Activated CD4-positive, alpha-beta T cell treated with anti-CD3 and anti-CD28 coated beads for 36 hours (primary cell): ENCODE measurements at places on chromosomes 4 and X. TPM values are rescaled to one million over a fixed set of nuclear protein-coding genes. Genes with fewer than 3 reads are reported as not detected.

CITED1 gene
- 0.25 TPM for total RNA-seq

FUNDC2 gene
- 83.7 TPM for total RNA-seq

SCARB2 gene
- 4.6 TPM for total RNA-seq

OPHN1 gene
- total RNA-seq, result 0.04 TPM

TAF7L gene
- total RNA-seq, result not detected

CENPVL2 gene
- total RNA-seq, result not detected

NIPAL1 gene
- 1.8 TPM for total RNA-seq

DNA sequence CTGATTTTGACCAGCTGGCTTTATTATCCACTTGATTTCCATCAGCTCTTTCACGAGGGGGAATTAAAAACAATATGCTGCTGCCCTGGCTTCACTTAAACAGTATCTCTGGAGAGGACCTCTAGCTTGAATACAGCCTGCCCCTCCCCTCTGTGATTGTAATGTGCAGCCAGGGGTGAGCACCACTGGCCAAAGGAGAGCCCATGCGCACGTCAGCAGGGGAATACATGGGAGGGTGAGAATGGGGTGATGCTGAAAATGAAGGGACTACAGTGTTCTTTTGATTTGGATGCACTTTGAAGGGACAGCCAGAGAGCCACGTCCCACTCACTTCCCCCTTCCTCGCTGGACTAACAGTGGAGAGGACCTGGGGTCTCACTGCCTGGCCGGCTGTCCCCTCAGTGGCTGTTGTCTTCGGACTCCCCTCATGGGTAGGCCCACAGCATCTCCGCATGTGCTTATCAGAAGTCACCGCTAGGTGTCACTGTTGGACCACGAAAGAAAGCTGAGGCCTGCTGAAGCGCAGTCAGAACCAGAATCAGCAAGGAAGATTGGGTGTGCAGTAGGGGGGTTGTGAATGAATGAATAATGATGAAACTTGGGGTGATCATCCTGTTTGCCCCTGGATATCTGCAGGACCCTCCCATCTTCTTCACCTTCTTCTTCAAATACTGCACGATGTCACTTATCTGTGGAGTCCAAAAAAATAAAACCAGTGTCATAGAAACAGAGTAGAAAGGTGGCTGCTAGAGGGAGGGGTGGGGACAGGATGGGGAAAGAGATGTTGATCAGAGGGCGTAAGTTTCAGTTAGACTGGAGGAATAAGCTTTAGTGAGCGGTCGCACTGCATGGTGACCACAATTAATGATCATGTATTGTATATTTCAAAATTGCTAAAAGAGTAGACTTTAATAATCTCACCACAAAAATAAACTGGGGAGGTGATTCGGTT, 32.8 kb downstream of the CLCN4 start:
- no peak overlapping the region for H3K27ac ChIP-seq
- DNase-seq, result peak; percentile 79
- peaks cover 2% of the 10 kb centered on the region for H3K4me1 ChIP-seq

- H3K4me1 ChIP-seq, result no peaks in the 10 kb centered on the region
- H3K27ac ChIP-seq, result no peak overlapping the region
- no peaks in the 10 kb centered on the region for H3K36me3 ChIP-seq
- H3K27me3 ChIP-seq, result peaks cover 7% of the 10 kb centered on the region
- no peak for DNase-seq
- H3K4me3 ChIP-seq, result no peak overlapping the region
Observed at GRCh38 chrX:103999234-103999633, 14.3 kb downstream of the H2BW1 start.

GRCh38 chr4:185513489-185514181, 21.7 kb downstream of the PDLIM3 start:
- H3K4me3 ChIP-seq, result no peak overlapping the region
- H3K27ac ChIP-seq, result no peak overlapping the region

GRCh38 chr4:101009471-101009870, 337.9 kb downstream of the PPP3CA start:
- no peak for DNase-seq
- peaks cover 2% of the 10 kb centered on the region for H3K27me3 ChIP-seq
- no peak overlapping the region for H3K27ac ChIP-seq
- no peaks in the 10 kb centered on the region for H3K36me3 ChIP-seq
- no peak overlapping the region for H3K4me3 ChIP-seq

- H3K4me1 ChIP-seq, result no peaks in the 10 kb centered on the region
- H3K27ac ChIP-seq, result no peak overlapping the region
- peaks cover 5% of the 10 kb centered on the region for H3K27me3 ChIP-seq
- DNase-seq, result no peak
- no peak overlapping the region for H3K4me3 ChIP-seq
Observed at GRCh38 chr4:141391293-141391692, 170.6 kb downstream of the ZNF330 start.

- peaks cover 5% of the 10 kb centered on the region for H3K27me3 ChIP-seq
Observed at GRCh38 chrX:30388325-30388724, 79.1 kb upstream of the NR0B1 start.

- H3K27ac ChIP-seq, result no peak overlapping the region
- no peaks in the 10 kb centered on the region for H3K36me3 ChIP-seq
- no peak overlapping the region for H3K4me3 ChIP-seq
- no peak for DNase-seq
Observed at GRCh38 chr4:168119100-168119499, 26.8 kb downstream of the ANXA10 start.

DNA sequence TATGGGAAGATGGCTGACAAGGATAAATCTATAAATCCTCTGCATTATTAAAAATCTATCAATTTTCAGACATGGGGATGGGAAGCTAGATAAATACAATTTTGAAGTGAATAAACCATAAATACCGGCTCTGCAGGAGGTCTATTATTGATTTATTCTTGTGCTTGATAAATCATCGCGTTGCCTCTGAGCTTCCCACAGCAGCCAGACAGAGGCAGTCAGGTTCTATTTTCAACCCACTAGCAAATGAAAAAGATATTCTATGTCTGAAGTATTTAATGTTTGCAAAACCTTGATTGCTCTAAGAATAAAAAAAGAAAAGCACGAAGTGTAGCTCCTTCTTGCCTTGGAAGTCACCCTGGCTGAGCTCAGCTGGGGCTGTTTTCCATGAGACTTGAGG, 216.2 kb downstream of the DHRSX start:
- no peaks in the 10 kb centered on the region for H3K4me1 ChIP-seq
- H3K36me3 ChIP-seq, result peaks cover 34% of the 10 kb centered on the region
- no peak overlapping the region for H3K27ac ChIP-seq
- DNase-seq, result no peak
- no peak overlapping the region for H3K4me3 ChIP-seq
- no peaks in the 10 kb centered on the region for H3K27me3 ChIP-seq

- H3K27ac ChIP-seq, result no peak overlapping the region
- H3K4me1 ChIP-seq, result peaks cover 4% of the 10 kb centered on the region
- peaks cover 3% of the 10 kb centered on the region for H3K36me3 ChIP-seq
- no peak for DNase-seq
- no peaks in the 10 kb centered on the region for H3K27me3 ChIP-seq
Observed at GRCh38 chrX:107851215-107851614, 25.5 kb downstream of the MID2 start.

- H3K27ac ChIP-seq, result no peak overlapping the region
- H3K36me3 ChIP-seq, result no peaks in the 10 kb centered on the region
- peaks cover 2% of the 10 kb centered on the region for H3K27me3 ChIP-seq
- H3K4me3 ChIP-seq, result no peak overlapping the region
Observed at GRCh38 chrX:12065251-12065650, 73.0 kb upstream of the FRMPD4 start.

GRCh38 chr4:103108542-103108941, 8.9 kb upstream of the BDH2 start:
- H3K4me3 ChIP-seq, result no peak overlapping the region
- no peak for DNase-seq
- H3K27ac ChIP-seq, result no peak overlapping the region

- H3K4me3 ChIP-seq, result no peak overlapping the region
- no peak overlapping the region for H3K27ac ChIP-seq
- no peaks in the 10 kb centered on the region for H3K27me3 ChIP-seq
- H3K4me1 ChIP-seq, result no peaks in the 10 kb centered on the region
- no peaks in the 10 kb centered on the region for H3K36me3 ChIP-seq
- no peak for DNase-seq
Observed at GRCh38 chr4:95869961-95870500, 30.1 kb downstream of the PDHA2 start.

DNA sequence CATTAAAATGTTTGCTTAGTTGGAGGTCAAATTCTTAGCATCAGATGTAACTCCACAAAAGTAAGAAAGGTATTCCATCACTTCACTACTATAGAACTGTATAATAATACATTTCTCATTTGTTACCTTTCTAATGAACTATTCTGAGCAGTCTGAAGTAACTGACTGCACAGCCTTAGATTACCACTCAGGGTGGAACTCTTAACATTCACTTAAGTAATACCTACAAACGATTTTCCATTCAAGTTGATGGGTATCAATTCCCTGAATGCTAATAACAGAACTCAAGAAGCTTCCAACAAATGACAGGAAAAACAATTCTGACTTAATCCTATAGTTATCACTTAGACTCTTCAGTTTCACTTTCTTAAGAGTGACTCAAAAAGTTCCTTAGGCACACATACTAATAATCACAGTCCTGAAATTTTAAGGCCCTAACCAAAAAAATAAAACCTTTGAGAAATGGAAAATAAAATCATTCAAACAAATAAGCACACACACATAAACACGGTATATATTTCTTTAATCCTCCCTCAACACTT, 20.9 kb downstream of the HNRNPD start:
- H3K27me3 ChIP-seq, result no peaks in the 10 kb centered on the region
- H3K4me3 ChIP-seq, result peak overlapping the region; percentile 7
- peak overlapping the region; percentile 74 for H3K27ac ChIP-seq

- H3K27ac ChIP-seq, result no peak overlapping the region
- H3K4me3 ChIP-seq, result no peak overlapping the region
- DNase-seq, result no peak
- no peaks in the 10 kb centered on the region for H3K4me1 ChIP-seq
- no peaks in the 10 kb centered on the region for H3K36me3 ChIP-seq
Observed at GRCh38 chrX:5122181-5122678, 1106.4 kb downstream of the NLGN4X start.

- no peaks in the 10 kb centered on the region for H3K4me1 ChIP-seq
- no peaks in the 10 kb centered on the region for H3K36me3 ChIP-seq
- H3K4me3 ChIP-seq, result no peak overlapping the region
- H3K27ac ChIP-seq, result no peak overlapping the region
Observed at GRCh38 chr4:180721356-180721755, 1521.8 kb upstream of the TENM3 start.

GRCh38 chr4:78569306-78569821, 17.8 kb downstream of the ANXA3 start:
- DNase-seq, result no peak
- no peak overlapping the region for H3K27ac ChIP-seq
- H3K27me3 ChIP-seq, result peaks cover 2% of the 10 kb centered on the region
- no peaks in the 10 kb centered on the region for H3K4me1 ChIP-seq

DNA sequence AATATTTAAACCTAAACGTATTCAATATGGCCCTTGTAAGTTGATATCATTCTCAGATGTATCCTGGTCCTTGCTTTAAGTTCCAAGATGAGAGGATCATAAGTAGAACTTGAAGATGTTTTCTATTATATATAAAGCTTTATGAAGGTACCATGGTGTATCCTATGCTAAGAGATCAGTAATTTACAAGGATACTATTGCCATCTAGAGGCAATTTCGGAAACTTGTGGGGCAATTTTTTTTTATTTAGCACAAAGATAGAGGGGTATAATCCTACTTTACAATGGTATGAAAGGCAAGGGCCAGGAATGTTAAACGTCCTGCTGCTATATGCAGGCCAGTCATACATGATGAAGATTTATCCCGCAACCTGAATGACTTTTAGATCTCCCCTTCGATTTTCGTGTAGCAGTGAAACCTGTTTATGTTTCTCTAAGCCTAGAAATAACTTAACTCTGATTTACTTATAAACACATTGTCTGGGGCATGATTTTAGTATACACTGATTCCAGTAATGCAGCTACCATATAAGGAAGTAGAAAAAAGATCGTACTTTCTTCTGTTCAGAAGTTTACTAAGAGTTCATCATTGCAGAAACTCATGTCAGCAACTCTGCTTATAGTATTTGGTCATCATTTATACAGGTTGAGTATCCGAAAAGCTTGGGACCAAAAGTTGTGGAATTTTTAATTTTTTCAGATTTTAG, 2.6 kb downstream of the SLC25A31 start:
- H3K4me3 ChIP-seq, result no peak overlapping the region
- no peak overlapping the region for H3K27ac ChIP-seq
- no peaks in the 10 kb centered on the region for H3K36me3 ChIP-seq
- H3K27me3 ChIP-seq, result peaks cover 2% of the 10 kb centered on the region
- no peak for DNase-seq

GRCh38 chr4:149048451-149049143, 606.4 kb upstream of the NR3C2 start:
- no peak for DNase-seq
- no peaks in the 10 kb centered on the region for H3K27me3 ChIP-seq
- H3K4me3 ChIP-seq, result no peak overlapping the region

GRCh38 chr4:26242451-26242850, 78.4 kb upstream of the RBPJ start:
- H3K4me1 ChIP-seq, result peaks cover 3% of the 10 kb centered on the region
- no peaks in the 10 kb centered on the region for H3K36me3 ChIP-seq
- H3K4me3 ChIP-seq, result no peak overlapping the region
- no peak for DNase-seq
- H3K27me3 ChIP-seq, result peaks cover 11% of the 10 kb centered on the region
- no peak overlapping the region for H3K27ac ChIP-seq

DNA sequence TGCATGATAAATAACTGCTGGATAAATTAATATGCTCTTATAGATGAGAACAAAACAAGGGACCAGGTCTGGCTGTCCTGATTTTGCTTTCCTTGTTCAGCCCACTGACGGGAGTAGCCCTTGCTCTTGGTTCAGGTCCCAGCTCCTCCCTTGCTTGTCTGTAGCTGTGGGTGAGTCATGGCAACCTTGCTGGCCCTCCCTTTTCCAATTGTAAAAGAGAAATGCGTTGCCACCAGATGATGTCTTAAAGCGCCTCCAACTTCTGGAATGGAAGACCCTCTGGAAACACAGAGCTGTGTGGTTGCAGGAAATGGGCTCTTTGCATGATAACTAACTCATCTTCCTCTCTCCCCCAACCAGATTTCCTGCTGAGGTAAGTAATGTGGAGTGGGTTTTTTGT, 171.4 kb downstream of the AASDH start:
- peaks cover 2% of the 10 kb centered on the region for H3K27me3 ChIP-seq
- no peak overlapping the region for H3K4me3 ChIP-seq
- DNase-seq, result no peak
- H3K36me3 ChIP-seq, result peaks cover 3% of the 10 kb centered on the region

GRCh38 chr4:6017800-6018199, 431 bp downstream of the C4orf50 start:
- H3K36me3 ChIP-seq, result no peaks in the 10 kb centered on the region
- H3K4me1 ChIP-seq, result no peaks in the 10 kb centered on the region
- H3K27me3 ChIP-seq, result peaks cover 5% of the 10 kb centered on the region
- H3K4me3 ChIP-seq, result no peak overlapping the region
- H3K27ac ChIP-seq, result no peak overlapping the region
- peak; percentile 32 for DNase-seq

GRCh38 chrX:25016938-25017598, 1.3 kb upstream of the ARX start:
- peaks cover 22% of the 10 kb centered on the region for H3K4me1 ChIP-seq
- no peak overlapping the region for H3K27ac ChIP-seq
- no peaks in the 10 kb centered on the region for H3K36me3 ChIP-seq
- no peak for DNase-seq
- H3K27me3 ChIP-seq, result peaks cover 54% of the 10 kb centered on the region
- no peak overlapping the region for H3K4me3 ChIP-seq

- H3K27me3 ChIP-seq, result peaks cover 5% of the 10 kb centered on the region
- no peaks in the 10 kb centered on the region for H3K4me1 ChIP-seq
Observed at GRCh38 chr4:71732706-71733105, 51.2 kb downstream of the GC start.
